ENCODE measurements at places on chromosomes 7 and 10.

DNA sequence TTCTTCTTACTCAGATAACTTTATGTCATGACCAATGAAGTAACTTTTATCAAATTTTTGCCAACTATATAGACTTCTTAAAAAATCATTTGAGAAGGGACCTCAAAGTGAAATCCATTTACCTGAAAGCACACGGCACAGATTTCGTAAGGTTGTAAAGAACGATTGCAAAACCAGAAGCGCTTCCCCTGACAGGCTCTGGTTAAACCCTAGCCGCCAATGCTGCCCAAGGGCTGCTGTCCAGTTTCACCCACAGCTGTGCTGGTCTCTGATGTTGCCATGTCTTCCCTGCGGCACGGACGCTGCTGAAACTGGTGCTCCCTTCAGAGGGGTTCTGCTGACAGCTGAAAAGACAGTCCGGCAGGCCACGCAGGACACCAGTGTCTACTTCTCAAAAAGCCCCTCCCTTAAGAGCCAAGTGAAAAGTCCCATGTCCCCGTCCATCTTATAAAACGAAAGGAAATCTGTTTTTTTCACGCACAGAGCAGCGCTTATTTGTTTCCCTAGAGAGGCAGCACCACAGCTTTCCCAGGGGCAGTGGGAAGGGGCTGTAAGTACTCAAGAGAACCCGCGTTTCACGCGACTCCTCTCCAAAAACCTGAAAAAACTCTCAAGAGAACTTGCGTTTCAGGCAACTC is 32.5 kb downstream of the GNA12 start:
- H3K4me3 ChIP-seq, result no peak overlapping the region
- peaks cover 12% of the 10 kb centered on the region for H3K36me3 ChIP-seq
- H3K27me3 ChIP-seq, result no peaks in the 10 kb centered on the region
- DNase-seq, result no peak
- peaks cover 42% of the 10 kb centered on the region for H3K4me1 ChIP-seq
- peak overlapping the region; percentile 67 for H3K27ac ChIP-seq

- peaks cover 5% of the 10 kb centered on the region for H3K27me3 ChIP-seq
- no peak overlapping the region for H3K27ac ChIP-seq
- H3K4me3 ChIP-seq, result no peak overlapping the region
- no peaks in the 10 kb centered on the region for H3K4me1 ChIP-seq
- no peaks in the 10 kb centered on the region for H3K36me3 ChIP-seq
Observed at GRCh38 chr7:152618427-152618826, 57.5 kb downstream of the XRCC2 start.

DNA sequence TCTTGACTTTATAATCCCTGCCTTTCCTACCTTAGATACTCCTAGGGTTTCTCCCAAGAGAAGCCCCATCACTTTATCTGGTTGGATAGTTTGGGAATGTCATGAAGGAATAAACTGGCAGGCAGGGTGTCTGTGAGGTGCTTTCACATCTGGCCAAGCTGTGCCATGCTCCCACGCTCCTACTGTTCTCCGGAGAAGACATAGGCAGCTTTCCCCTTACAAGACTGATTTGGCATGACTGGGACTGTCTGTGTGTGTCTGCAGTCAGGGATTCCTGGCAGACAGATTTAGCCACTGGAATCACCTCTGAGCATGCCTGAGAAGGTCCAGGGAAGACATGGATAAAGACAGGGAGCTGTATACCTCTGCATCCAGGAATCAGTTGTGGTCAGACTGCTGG is 45.3 kb downstream of the HK1 start:
- H3K4me3 ChIP-seq, result no peak overlapping the region
- H3K36me3 ChIP-seq, result no peaks in the 10 kb centered on the region
- peaks cover 40% of the 10 kb centered on the region for H3K4me1 ChIP-seq
- no peaks in the 10 kb centered on the region for H3K27me3 ChIP-seq
- no peak for DNase-seq
- H3K27ac ChIP-seq, result no peak overlapping the region

GRCh38 chr7:151764056-151764920 is 112.6 kb downstream of the PRKAG2 start:
- no peak for DNase-seq
- H3K27ac ChIP-seq, result no peak overlapping the region
- H3K27me3 ChIP-seq, result no peaks in the 10 kb centered on the region
- H3K4me1 ChIP-seq, result peaks cover 14% of the 10 kb centered on the region

DNA sequence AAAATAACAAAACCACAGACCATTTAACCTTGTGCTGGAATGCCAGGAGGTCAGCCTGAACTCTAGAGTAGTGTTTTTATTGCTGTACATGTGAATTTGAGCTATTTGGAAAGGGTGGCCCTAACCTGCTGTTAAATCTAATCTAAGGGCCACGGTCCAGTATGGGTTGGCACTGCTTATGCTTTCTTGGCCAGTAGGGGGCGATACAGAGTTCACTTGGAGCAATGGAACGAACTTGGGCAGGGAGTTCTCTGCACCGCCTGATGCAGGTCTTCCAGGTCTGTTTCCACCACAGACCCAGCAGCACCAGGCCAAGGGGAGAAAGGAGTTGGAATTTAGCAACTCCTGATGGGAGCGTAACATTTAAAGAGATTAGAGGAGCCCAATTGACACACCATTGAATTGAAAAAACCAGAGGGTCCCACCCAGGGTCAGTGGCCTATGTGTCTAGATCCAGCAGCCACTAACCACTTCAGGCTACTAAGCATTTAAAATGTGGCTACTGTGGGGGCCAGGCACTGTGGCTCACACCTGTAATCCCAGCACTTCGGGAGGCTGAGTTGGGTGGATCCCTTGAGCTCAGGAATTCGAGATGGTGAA is 75.7 kb upstream of the EFCAB10 start:
- DNase-seq, result peak; percentile 81
- no peak overlapping the region for H3K4me3 ChIP-seq
- peaks cover 32% of the 10 kb centered on the region for H3K36me3 ChIP-seq
- H3K27me3 ChIP-seq, result no peaks in the 10 kb centered on the region
- H3K27ac ChIP-seq, result no peak overlapping the region

DNA sequence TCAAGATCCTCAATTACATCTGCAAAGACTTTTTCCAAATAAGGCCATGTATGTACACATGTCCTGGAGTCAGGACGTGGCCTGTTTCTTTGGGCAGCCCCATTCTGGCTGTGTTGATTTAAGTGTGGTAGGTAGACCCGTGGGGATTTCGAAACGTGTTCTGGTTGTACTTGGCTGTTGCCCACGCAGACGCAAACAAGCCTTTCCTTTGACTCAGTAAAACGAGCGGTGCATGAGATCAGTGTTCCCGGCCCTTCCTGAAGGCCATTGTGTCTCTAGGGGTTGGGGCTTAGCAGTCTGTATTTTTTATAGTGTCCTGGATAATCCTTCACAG is 64.8 kb upstream of the DNAJB6 start:
- H3K4me1 ChIP-seq, result peaks cover 5% of the 10 kb centered on the region
- H3K36me3 ChIP-seq, result peaks cover 7% of the 10 kb centered on the region
- H3K4me3 ChIP-seq, result no peak overlapping the region
- H3K27me3 ChIP-seq, result no peaks in the 10 kb centered on the region
- no peak for DNase-seq
- H3K27ac ChIP-seq, result no peak overlapping the region

GRCh38 chr7:40437498-40437897 is 302.7 kb downstream of the SUGCT start:
- H3K36me3 ChIP-seq, result peaks cover 6% of the 10 kb centered on the region
- H3K4me3 ChIP-seq, result no peak overlapping the region
- H3K27ac ChIP-seq, result no peak overlapping the region
- H3K4me1 ChIP-seq, result no peaks in the 10 kb centered on the region

- DNase-seq, result no peak
- no peaks in the 10 kb centered on the region for H3K27me3 ChIP-seq
- no peak overlapping the region for H3K27ac ChIP-seq
- H3K4me3 ChIP-seq, result no peak overlapping the region
Observed at GRCh38 chr10:82515256-82515655, 640.3 kb downstream of the NRG3 start.

- H3K4me3 ChIP-seq, result no peak overlapping the region
- DNase-seq, result no peak
- no peak overlapping the region for H3K27ac ChIP-seq
- peaks cover 6% of the 10 kb centered on the region for H3K27me3 ChIP-seq
- no peaks in the 10 kb centered on the region for H3K36me3 ChIP-seq
Observed at GRCh38 chr10:29244978-29245377, 43.9 kb upstream of the LYZL1 start.

DNA sequence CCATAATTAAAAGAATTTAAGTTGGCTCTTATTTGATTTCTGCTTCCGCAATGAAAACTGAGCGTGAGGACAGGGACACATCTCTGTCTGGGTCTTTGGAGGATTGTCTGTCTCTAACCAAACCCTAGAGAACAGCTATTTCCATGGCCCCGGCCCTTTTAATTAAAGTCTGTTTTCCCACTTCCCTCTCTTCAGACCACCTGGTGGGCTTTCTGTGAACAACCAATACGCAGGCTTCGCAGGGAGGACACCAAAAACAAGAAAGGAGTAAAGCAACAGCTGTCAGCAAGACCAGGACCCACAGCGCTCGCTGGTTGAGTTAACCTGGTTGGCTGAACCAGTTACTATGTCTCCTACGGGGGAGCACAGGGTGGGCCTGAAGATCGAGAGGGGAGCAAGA is 217.1 kb upstream of the FRMD4A start:
- peak overlapping the region; percentile 80 for H3K27ac ChIP-seq
- H3K36me3 ChIP-seq, result peaks cover 20% of the 10 kb centered on the region
- H3K4me3 ChIP-seq, result no peak overlapping the region
- H3K27me3 ChIP-seq, result no peaks in the 10 kb centered on the region

- H3K27ac ChIP-seq, result no peak overlapping the region
- DNase-seq, result no peak
- peak overlapping the region; percentile 69 for H3K4me3 ChIP-seq
- no peaks in the 10 kb centered on the region for H3K36me3 ChIP-seq
- peaks cover 24% of the 10 kb centered on the region for H3K27me3 ChIP-seq
Observed at GRCh38 chr10:78972160-78972946, 96.4 kb upstream of the ZMIZ1 start.
